A549 treated with dexamethasone at 1 μM for 4 hours (cell line): ENCODE measurements at places on chromosomes 11 and 22. TPM values are rescaled to one million over a fixed set of nuclear protein-coding genes. Genes with fewer than 3 reads are reported as not detected.

Gene GPR152
- total RNA-seq: 0.07 TPM in 1 of 5 replicates, not detected in the others

Gene RAB36
- total RNA-seq: 6.1 to 8.3 TPM (median 7.7 TPM) in 5 replicates

Gene RAG1
- 0.01 to 0.53 TPM (median 0.40 TPM) in 5 replicates for total RNA-seq

Gene SLC25A45
- total RNA-seq: 10.7 to 16.6 TPM (median 15.4 TPM) in 5 replicates

Gene PRDX5
- 405 to 485 TPM (median 456 TPM) in 5 replicates for total RNA-seq

Gene MS4A12
- total RNA-seq: not detected in 5 replicates
